A375 (cell line): ENCODE measurements at places on chromosomes 4 and X. TPM values are rescaled to one million over a fixed set of nuclear protein-coding genes. Genes with fewer than 3 reads are reported as not detected.

ZCCHC18 gene
- 3.0 TPM in 2 replicates for total RNA-seq

CDX4 gene
- total RNA-seq: not detected in 2 replicates

COX7B2 gene
- total RNA-seq: 0.75 and 5.8 TPM in 2 replicates

DACH2 gene
- not detected in 2 replicates for total RNA-seq

STEEP1 gene
- 53.2 and 59.3 TPM in 2 replicates for total RNA-seq

PDLIM3 gene
- 17.0 and 25.9 TPM in 2 replicates for total RNA-seq

CT45A2 gene
- 0.83 TPM in 1 of 2 replicates, not detected in the other for total RNA-seq

GPC4 gene
- 0.16 and 0.30 TPM in 2 replicates for total RNA-seq

NXF2 gene
- 2.0 and 4.3 TPM in 2 replicates for total RNA-seq

IQCM gene
- 0.30 and 0.74 TPM in 2 replicates for total RNA-seq

GATA1 gene
- not detected in 2 replicates for total RNA-seq

HMGN5 gene
- total RNA-seq: 0.32 and 1.4 TPM in 2 replicates

CXCL8 gene
- 34.0 and 34.1 TPM in 2 replicates for total RNA-seq

EGFL6 gene
- not detected in 2 replicates for total RNA-seq

LRIT3 gene
- total RNA-seq: 0.13 TPM in 1 of 2 replicates, not detected in the other

ETDA gene
- total RNA-seq: not detected in 2 replicates

DOCK11 gene
- 5.5 and 9.1 TPM in 2 replicates for total RNA-seq

SPATA4 gene
- total RNA-seq: 0.05 and 0.30 TPM in 2 replicates

MEPE gene
- total RNA-seq: not detected in 2 replicates

ZNF732 gene
- total RNA-seq: 0.30 and 0.48 TPM in 2 replicates

SH3TC1 gene
- 19.3 and 22.5 TPM in 2 replicates for total RNA-seq

DCAF8L2 gene
- total RNA-seq: 0.05 TPM in 1 of 2 replicates, not detected in the other

FGF13 gene
- 6.5 and 7.4 TPM in 2 replicates for total RNA-seq

SLC49A3 gene
- total RNA-seq: 0.45 and 0.60 TPM in 2 replicates

CSAG2 gene
- total RNA-seq: not detected in 2 replicates

EMCN gene
- 0.08 TPM in 1 of 2 replicates, not detected in the other for total RNA-seq

FBXW7 gene
- 18.2 and 23.5 TPM in 2 replicates for total RNA-seq

PNCK gene
- total RNA-seq: 0.61 and 2.5 TPM in 2 replicates

SPIN4 gene
- 5.4 and 6.6 TPM in 2 replicates for total RNA-seq

SPANXN3 gene
- not detected in 2 replicates for total RNA-seq

TEC gene
- total RNA-seq: 1.1 and 3.4 TPM in 2 replicates

GALNT7 gene
- 6.5 and 8.6 TPM in 2 replicates for total RNA-seq

TAF7L gene
- total RNA-seq: not detected in 2 replicates

PACRGL gene
- total RNA-seq: 49.5 and 58.7 TPM in 2 replicates

SLC10A3 gene
- 23.3 and 28.2 TPM in 2 replicates for total RNA-seq

FOXO4 gene
- total RNA-seq: 4.3 and 4.9 TPM in 2 replicates

CDKL2 gene
- total RNA-seq: not detected in 2 replicates

S100G gene
- not detected in 2 replicates for total RNA-seq

TCEAL6 gene
- not detected in 2 replicates for total RNA-seq

C4orf51 gene
- total RNA-seq: not detected in 2 replicates

SERTM2 gene
- not detected in 2 replicates for total RNA-seq

GSX2 gene
- total RNA-seq: not detected in 2 replicates

AR gene
- total RNA-seq: 2.2 and 3.4 TPM in 2 replicates

OSTC gene
- total RNA-seq: 50.5 and 53.6 TPM in 2 replicates

SRPK3 gene
- 1.8 and 2.0 TPM in 2 replicates for total RNA-seq

HEPH gene
- total RNA-seq: not detected in 2 replicates

GC gene
- total RNA-seq: not detected in 2 replicates

ODAM gene
- total RNA-seq: not detected in 2 replicates

XAGE1A gene
- total RNA-seq: 215 and 216 TPM in 2 replicates

AVPR2 gene
- total RNA-seq: 0.27 TPM in 1 of 2 replicates, not detected in the other
